Stimulated activated CD4-positive, alpha-beta T cell treated with anti-CD3 and anti-CD28 coated beads, TNF-alpha, amount 100 ng/mL, for 4 hours (primary cell): ENCODE measurements at places on chromosomes 5 and 9.

DNA sequence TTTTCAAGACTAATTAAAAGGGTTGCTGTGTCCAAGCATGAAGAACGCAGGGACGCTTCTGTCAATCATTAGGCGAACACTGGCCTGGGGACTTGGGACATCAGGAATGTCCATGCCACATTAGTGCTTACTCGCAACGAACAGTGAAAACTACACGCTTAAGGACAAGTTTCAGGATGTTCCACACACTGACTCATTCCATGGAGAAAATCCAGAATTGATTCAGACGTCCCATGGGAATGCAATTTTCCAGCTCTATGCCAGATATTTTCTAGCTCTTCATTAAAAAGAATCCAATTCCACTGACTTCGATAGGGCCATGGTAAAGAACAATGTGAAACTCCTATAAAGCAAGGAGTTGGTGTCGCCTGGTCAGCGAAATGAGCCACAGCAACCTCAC is 98.2 kb downstream of the CAMSAP1 start:
- no peak for DNase-seq

DNA sequence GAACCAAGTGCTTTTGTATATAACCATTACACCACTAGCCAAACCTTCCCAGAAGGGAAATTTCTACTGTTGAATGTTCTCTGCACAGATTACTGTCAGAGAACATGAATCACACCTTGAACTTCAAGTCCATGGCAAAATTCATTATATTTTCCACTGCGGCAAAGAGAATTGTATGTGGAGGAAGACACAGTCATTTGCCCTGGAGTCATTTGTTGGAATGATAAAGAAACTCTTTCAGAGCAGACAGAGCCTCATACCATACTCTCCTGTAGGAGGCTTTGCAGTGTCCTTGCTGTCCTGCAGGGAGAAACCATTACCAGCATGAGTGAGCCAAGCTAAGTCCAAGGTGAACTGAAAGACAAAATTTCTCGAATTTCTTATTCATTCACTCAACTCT is 369.0 kb downstream of the ARHGEF28 start:
- DNase-seq: no peak

DNA sequence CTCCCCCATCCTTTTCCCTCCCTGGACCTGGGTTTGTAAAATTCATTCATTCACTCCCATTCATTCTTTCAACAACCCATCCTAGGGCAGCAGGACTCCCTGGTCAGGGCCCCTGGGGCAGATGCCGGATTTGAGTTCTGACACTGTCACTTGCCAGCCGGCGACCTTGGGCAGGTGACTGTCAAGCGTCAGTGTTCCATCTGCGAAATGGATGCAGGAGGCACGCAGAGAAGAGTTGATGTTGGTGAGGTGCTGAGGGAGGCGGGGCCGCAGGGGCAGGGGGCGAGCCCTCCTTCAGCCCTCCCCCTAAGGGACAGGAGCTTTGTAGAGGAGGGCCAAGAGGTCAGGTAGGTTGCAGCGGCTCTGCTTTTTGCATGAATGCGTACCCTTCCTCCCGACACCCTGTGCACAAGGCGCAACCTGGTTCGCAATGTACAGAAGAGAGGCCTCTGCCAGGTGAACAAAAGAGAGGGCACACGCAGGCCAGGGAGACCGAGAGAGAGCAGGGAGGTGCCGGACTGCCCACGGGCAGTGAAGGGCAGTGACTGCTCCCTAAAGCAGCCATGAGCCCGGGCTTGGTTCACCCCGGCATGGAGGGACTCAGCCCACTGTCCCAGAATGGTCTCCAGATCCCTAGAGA is 128.1 kb downstream of the BARX1 start:
- no peak for DNase-seq

DNA sequence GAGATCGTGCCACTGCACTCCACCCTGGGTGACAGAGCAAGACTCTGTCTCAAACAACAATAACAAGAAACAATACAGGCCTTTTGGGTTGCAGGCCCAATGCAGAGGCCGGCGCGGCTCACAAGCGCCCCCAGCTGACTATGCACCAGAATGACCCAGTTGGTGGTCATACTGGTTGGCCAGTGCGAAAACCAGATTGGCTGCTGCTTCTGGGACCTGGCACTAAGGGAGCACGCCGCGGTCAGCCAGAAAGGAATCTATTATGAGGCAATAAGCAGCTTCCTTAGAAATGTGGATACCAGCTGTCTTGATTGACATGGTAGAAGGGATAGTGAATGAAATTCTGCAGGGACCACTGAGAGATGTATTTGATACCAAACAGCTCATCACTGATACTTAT is 35.0 kb downstream of the RANBP17 start:
- no peak for DNase-seq

GRCh38 chr5:179348843-179349242 is 3.6 kb upstream of the ADAMTS2 start:
- no peak for DNase-seq

DNA sequence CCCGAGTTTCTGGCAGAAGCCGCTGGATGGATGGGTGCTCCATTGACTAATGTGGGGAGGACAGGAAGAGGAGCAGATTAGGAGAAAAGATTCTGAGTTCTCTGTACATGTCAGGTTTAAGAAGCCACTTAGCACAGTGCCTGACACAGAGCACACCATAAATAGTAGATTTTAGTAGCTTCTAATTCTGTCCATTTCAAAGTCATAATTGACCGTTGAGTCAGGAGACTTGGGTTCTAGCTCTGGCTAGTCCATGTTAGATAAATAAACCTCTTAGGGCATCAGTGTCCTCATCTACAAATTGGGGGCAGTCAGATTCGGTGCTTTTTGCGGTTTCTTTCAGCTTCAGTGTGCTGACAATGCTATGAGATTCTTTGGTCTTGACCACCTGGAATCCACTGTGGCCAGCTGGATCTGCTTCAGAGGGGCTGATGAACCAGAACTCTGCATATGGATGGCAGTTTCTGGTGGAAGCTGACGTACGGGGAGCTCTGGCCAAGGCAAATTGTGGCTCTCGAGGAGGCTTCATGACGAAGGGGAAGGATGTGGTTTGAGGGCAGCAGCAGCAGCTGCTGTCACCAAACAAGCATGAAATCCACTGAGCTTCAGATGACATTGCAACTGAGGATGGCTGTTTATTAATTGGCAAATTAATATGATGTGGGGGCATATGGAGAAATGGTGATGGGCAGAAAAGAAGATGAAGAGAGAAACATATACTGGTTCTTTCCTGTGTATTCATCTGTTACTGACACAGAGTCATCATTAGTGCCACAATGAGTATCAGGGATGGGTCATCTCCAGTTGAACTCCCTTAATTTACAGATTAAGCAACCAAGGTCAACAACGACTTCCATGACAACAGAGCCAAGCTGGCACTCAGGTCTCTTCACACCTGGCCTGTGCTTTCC is 134.4 kb downstream of the AOPEP start:
- peak; percentile 34 for DNase-seq

DNA sequence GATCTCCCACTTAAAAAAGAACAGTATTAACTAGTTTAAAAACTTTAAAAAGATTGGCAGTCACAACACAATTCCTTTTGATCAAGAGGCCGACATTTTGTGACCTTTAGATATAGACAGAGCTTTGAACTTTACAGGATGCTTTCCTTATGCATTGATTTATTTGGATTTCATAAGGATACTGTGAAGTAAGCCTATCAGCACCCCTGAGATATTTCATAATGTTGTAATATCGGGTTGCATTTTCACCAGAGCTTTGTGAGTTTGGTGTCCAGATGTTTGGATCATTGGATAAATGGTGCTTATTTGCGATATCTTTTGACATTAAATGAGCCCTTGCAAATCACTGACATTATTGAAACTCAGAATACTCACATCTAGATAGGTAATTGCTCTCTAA is 7.7 kb downstream of the PALM2AKAP2 start:
- DNase-seq: no peak

- DNase-seq: no peak
These were observed 183.8 kb upstream of the ITGA1 start for GRCh38 chr5:52603778-52604554.

GRCh38 chr5:15001517-15001916 is 129.9 kb upstream of the ANKH start:
- DNase-seq: no peak

- no peak for DNase-seq
These were observed 2212.2 kb upstream of the ACO1 start for GRCh38 chr9:30172206-30172605.

DNA sequence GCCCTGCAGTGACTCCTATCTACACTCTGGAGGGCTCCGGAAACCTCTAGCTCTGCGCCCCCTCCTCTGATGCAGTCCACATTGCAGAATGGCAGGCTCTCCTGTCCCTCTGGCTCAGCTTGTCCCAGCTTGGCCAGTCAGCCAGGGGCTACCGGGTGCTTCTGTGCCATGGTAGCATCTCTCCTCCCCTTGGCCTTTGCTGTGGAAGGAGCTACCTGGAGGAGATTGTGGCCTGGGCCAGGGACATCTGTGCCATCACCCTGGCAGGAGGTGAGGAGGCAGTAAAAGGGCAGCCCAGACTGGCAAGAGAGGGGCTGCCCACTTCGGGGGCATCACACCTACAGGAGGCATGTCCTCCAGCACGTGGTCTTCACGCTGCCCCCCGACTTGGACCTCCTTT is 38.1 kb upstream of the FCN1 start:
- DNase-seq: no peak

- DNase-seq: no peak
These were observed 60.6 kb upstream of the MIER3 start for GRCh38 chr5:57012511-57012910.

DNA sequence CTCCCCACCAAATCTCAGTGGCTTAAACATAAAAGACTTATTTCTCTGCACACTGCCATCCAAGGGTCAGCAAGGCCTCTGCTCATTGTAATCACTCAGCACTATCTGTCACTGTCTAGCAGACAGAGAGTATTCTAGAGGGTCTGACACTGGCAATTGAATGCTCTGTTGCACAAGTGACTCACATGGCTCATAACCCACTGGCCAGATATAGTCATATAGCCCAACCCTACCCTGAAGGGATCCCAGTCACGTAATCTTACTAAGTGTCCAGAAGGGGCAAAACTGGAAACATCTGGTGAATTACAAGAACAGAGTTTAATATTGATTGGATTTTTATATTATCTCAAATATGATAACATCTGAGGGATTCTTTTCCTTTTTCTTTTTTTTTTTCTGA is 80.7 kb downstream of the TSSK1B start:
- no peak for DNase-seq

DNA sequence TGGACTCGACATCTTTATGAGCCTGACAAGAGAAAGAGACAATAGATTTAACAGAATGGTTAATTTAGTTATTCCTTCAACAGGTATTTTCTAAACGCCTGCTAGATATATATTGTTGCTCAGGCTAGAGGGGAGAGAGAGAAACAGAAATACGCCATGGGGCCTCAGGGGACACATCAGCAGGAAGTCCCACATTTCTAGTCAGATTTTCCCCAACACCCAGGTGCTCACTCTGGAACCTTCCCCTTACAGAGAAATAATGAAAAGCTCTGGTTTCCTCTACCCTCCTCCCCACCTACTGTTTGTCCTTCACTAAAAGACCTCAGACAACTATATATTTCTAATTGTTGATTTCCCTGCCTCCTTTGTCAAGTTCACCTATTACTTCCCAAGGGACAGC is 130.3 kb upstream of the TBC1D2 start:
- DNase-seq: no peak

- no peak for DNase-seq
These were observed 23.0 kb downstream of the CD74 start for GRCh38 chr5:150389531-150390266.
